Inflammatory macrophage treated with lipopolysaccharide for 4 hours (primary cell): ENCODE measurements at places on chromosomes 16 and 17.

- peak; percentile 66 for DNase-seq
Observed at GRCh38 chr17:48878920-48879898, 13.4 kb upstream of the ATP5MC1 start.

- peak; percentile 68 for DNase-seq
Observed at GRCh38 chr17:8105957-8106398, 12.3 kb downstream of the ALOXE3 start.

DNA sequence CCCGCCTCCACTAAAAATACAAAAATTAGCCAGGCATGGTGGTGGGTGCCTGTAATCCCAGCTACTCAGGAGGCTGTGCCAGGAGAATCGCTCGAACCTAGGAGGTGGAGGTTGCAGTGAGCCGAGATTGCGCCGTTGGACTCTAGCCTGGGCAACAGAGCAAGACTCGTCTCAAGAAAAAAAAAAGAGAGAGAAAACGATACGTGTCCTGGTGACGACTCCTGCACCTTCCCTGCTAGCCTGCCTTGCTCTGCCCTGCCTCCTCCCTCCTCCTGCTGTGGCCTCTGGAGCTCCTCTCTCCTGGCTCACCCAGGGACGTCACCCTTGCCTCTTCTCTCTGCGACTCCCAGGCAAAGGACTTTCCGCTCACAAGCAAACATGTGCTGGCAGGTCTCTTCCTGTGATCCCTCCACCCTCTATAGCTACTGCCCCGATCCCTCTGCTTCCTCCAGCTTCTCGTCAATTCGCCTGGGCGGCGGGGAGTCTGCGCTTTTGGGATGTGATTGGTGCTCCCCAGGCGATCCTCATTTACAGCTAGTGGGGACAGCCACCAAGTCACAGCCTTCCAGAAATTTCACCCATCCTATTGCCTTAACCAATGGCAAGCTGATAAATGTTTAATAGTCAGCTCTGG is 25.5 kb upstream of the CBX4 start:
- no peak for DNase-seq

DNA sequence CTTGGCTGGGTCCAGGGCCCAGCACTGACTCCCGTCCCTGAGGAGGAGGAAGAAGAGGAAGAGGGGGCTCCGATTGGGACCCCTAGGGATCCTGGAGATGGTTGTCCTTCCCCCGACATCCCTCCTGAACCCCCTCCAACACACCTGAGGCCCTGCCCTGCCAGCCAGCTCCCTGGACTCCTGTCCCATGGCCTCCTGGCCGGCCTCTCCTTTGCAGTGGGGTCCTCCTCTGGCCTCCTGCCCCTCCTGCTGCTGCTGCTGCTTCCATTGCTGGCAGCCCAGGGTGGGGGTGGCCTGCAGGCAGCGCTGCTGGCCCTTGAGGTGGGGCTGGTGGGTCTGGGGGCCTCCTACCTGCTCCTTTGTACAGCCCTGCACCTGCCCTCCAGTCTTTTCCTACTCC is 8.5 kb downstream of the HIRIP3 start:
- DNase-seq = no peak

GRCh38 chr17:68094481-68095078 is 59.0 kb downstream of the KPNA2 start:
- DNase-seq = no peak

GRCh38 chr17:57832314-57833178 is 17.3 kb downstream of the MRPS23 start:
- peak; percentile 80 for DNase-seq

DNA sequence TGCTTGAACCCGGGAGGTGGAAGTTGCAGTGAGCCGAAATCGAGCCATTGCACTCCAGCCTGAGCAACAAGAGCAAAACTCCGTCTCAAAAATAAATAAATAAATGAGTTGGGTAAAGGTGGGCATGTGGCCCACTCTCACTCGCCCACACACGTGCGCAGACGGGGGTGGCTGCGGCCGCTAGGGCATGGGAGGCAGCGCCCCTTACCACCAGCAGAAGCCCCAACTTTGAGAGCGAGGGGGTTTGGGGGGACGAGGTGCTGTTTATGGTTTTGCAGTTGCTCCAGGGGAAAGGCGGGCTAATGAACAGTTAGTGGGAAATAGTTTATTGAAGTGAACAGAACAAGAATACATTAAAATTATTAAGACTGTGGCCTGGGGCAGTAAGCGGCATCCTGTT is 14.9 kb upstream of the RBFOX3 start:
- no peak for DNase-seq

DNA sequence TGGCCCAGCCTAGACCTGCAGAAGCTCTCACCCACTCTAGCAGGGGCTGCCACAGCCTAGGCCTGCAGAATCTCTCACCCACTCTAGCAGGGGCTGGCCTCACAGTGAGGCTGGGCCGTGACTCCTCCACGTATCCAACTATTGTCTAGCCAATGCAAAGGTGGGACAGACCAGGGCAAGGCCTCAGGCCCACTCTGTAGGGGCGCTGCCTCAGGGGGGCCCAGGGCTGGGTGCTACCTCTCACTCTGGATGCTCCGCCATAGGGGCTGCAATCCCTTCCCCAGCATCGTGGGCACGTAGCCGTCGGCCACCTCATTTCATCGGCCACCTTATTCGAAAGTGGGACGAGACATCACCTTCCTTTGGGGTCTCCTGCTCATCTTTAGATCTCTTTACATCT is 51.7 kb downstream of the RPH3AL start:
- DNase-seq = no peak

GRCh38 chr16:54936201-54936978 is 5.7 kb downstream of the IRX5 start:
- no peak for DNase-seq

DNA sequence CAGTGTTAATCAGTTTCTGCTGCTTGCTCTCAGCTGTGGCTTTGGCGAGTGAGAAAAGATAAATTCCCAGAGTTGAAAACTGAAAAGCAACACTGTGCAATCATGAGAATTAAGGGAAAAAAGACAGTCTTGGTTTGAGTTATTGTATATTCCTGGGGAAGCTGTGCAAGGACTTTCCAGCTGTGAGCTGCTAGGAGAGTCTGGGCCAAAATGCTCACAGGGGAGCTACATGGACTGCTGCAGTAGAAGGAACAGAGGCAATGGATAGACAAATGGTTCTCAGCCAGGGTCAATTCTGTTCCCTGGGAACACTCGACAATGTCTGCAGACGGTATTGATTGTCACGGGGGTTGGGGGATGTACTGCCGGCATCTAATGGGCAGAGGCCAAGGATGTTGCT is 102.0 kb upstream of the ADAMTS18 start:
- no peak for DNase-seq

DNA sequence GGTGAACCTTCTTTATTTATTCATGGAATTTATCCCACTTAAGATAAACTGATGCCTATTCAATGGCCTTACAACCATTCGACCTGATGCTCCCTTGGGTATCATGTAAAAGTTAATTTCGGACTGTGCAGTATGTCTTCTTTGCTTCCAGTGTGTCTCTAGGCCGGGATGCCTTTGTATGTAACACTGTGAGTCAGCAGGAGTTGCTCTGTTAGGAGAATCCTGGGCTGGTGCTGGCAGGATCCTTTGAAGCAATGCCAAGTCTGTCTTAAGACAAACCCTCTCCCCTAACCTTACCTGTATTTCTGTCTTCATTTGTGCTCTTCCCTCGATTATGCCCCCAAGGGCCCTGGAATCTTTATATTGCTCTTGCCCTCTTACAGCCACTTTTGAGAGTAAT is 37.9 kb upstream of the ABCA8 start:
- DNase-seq = no peak

DNA sequence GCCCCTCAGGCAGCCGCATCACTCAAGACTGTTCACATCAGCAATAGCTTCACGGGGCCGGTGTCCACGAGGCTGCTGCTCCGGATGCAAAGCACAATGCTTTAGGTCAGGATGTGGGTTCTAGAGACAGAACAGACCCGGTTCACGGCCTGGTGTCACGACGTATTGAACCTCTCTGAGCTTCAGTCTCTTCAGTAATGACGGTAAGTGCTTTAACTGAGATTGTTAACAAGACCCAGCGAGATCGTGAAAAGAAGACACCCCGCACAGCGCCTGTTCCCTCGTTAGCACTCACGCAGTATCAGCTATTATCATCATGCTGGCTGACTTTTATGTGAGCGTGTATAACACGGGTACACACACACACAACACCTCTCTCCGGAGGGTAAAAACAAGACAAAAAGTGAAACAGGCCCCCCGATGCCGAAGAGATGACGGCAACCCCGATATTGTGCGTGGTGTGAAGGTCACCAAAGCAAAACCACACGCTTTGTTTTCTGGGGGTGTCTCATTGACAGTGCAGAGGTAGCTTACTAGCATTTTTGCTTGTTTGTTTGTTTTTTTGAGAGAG is 21.4 kb upstream of the ABR start:
- no peak for DNase-seq

DNA sequence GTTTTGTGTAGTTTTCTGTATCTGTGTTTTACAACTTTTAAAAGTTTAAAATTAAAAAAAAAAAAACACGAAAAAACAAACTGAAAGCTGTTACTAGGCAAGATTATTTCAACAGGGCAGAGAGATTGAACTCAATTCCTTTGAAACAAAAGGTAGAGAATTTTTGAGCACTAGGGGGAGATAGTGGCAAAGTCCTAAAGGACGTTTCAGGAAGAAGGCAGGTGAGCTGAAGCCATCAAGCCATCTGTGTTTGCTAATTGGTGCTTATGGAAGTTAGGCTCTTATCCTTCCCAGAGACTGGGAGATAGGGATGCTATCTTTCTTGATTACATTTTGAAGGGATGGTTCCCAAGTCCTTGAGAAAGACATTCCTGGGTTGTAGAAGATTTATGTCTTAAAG is 70.6 kb upstream of the CLEC3A start:
- DNase-seq = no peak

GRCh38 chr16:88479793-88480760 is 27.0 kb downstream of the ZFPM1 start:
- DNase-seq = no peak

- DNase-seq = no peak
Observed at GRCh38 chr17:76524598-76525512, 12.7 kb downstream of the CYGB start.

- peak; percentile 32 for DNase-seq
Observed at GRCh38 chr17:164303-165235, 16.9 kb downstream of the DOC2B start.

DNA sequence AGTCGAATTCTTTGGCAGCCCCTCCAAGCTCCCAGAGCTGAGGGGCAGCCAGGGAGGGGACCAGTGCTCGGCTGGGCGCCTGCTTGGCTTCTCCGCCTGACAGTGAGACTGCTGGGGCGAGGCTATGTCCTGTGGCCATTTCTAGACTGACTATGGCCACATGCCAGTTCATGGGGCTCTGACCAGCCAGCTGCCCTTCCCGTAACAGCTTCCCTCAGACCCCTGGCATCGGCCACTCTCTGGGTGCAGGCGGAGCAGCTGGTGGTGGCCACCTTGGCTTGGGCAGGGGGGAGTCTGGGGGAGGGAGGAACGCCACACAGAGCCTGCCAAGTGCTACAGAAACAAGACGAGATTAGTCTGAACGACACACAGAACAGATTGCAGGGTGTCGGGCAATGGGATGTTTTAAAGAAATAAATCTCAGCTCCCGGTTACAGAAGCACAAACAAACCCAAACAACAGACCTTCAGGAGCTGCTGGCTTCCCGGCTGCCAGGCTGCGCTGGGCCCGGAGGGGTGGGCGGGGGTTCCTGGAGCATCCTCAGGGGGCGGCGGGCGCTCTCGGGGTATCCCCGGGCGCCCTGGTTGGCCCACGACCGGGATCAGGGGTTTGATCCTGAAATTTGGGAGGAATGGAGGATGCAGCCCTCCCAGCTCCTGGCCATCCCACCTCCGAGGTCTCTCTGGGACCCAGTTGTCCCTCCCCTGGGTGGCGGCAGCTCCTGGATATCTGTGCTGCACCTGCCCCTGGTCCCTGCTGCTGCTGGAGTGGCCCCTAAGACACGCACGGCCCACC is 34.5 kb downstream of the TBC1D16 start:
- no peak for DNase-seq

DNA sequence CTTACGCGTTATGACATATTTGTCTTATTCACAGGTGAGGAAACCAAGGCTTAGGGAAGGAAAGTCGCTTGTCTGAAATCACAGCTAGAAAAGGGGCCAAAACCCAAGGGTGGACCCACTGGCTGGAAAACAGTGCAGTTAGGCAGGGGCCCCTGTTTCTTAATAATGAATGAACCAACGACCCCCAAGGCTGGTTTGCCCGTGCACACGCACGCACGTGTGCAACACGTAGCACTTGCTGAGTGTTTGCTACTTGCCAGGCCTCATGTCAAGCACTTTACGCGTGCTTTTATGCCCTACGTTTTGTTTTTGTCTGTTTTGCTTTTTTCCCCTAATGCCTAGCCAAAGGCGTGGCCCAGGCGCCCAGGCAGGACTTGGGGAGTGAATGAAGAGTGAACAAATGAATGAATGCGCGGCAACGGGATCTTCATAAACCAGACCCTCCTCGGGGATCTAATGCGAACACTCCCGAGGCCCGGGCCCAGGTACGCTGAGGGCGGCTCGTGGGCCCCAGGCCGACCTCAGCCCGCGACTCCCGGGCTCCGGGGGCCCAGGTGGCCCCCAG is 571 bp upstream of the USP10 start:
- no peak for DNase-seq

DNA sequence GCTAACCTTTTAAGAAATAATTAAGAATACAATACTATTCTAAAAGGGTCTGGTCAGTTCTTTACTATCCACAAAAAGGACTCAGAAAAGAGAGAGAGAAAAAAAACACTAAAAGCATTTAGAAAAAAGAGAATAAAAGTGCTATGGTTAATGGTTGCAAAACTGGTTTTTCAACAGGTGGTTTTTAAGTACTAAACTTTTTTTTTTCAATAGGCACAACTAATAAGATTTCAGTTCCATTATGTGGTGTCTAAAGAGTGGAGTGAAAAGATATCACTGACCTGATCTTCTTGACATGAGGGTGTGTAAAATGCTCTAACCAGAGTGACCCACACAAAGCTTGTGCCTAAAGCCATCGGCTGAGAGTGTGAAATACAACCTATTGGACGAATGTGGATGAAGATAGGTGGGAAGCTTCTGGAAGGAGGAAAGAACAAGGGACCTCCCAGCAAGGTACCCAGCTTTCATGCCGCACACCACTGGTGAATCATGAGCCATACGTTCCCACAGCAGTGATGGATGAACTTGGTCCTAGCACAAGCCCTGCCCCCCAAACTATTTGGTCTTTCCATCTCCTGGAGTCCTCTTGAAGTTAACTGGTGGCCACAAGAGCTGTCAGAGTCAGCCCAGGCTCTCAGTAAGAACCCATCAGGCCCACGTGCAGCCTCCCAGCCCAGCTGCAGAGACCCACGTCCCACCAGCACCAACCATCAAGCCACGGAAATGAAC is 103.0 kb downstream of the ZFHX3 start:
- DNase-seq = no peak

DNA sequence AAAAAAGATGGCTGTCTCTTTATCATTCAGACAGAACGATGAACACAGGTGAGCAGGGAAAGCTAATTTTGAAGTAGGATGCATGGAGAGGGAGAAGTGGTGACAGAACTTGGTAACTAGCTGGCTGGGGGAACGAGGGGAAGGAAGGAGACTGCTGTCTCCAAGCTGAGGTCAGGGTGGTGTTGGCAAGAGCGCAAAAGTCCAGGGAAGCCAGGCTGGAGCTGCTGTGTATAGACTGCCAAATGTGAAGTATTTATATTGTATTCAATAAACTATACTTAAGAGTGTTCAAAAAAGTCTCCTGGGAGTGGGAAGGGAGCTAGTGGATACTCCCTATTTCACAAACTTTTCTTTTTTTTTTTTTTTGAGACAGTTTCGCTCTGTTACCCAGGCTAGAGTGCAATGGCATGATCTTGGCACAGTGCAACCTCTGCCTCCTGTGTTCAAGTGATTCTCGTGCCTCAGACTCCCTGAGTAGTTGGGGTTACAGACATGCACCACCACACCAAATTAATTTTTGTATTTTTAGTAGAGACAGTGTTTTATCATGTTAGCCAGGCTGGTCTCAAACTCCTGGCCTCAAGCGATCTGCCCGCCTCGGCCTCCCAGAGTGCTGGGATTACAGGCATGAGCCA is 8.2 kb downstream of the TMEM106A start:
- no peak for DNase-seq
